Activated CD4-positive, alpha-beta T cell treated with anti-CD3 and anti-CD28 coated beads for 36 hours (primary cell): ENCODE measurements at places on chromosomes 4 and X. TPM values are rescaled to one million over a fixed set of nuclear protein-coding genes. Genes with fewer than 3 reads are reported as not detected.

GRCh38 chr4:176584031-176584606 is 208.6 kb downstream of the VEGFC start:
- no peak overlapping the region for H3K4me3 ChIP-seq
- H3K27me3 ChIP-seq: no peaks in the 10 kb centered on the region
- H3K27ac ChIP-seq: no peak overlapping the region
- no peaks in the 10 kb centered on the region for H3K36me3 ChIP-seq
- no peaks in the 10 kb centered on the region for H3K4me1 ChIP-seq
- no peak for DNase-seq

DNA sequence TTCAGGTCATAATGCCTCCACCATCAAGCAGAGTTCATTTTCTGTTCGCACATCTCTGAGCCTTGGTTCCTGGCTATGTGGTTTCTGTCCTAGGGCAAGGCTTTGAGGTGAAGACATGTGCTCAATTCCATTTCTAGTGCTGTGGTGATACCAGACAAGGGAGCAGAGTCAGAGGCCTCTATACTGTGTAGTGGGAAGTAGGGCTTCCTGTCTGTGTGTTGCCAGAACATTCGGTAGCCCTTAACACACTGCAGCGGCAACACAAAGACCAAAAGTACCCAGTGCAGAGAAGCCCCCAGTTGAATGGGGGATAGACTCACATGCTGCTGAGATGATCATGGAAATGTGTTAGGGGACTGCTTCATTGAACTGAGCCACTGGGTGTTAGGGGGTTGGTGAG is 56.4 kb downstream of the STARD8 start:
- H3K36me3 ChIP-seq: no peaks in the 10 kb centered on the region
- no peaks in the 10 kb centered on the region for H3K4me1 ChIP-seq
- no peaks in the 10 kb centered on the region for H3K27me3 ChIP-seq
- DNase-seq: no peak
- H3K27ac ChIP-seq: no peak overlapping the region
- H3K4me3 ChIP-seq: no peak overlapping the region

DNA sequence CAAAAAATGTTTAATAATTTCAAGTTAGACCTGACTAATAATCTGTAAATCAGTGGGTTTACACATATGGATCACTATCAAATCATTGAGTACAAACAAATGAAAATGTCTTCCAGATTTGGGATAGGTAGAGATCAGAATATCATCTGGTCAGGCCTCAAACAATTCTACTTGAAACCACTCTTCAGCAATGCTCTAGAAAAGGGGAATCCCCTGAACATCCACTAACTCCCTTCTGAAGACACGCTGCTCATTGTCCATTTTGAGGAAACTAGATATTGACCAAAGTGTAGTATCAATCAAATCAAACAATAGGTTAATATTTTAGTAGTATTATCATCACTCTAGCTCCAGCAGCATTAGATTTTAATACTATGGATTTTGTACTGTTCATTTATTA is 46.3 kb downstream of the SULT1E1 start:
- no peak for DNase-seq
- H3K4me1 ChIP-seq: no peaks in the 10 kb centered on the region
- no peaks in the 10 kb centered on the region for H3K27me3 ChIP-seq
- no peak overlapping the region for H3K4me3 ChIP-seq

- no peaks in the 10 kb centered on the region for H3K27me3 ChIP-seq
- no peak overlapping the region for H3K27ac ChIP-seq
- H3K4me3 ChIP-seq: no peak overlapping the region
- no peaks in the 10 kb centered on the region for H3K36me3 ChIP-seq
- H3K4me1 ChIP-seq: no peaks in the 10 kb centered on the region
Observed at GRCh38 chr4:183304067-183304466, 16.0 kb downstream of the CLDN22 start.

DNA sequence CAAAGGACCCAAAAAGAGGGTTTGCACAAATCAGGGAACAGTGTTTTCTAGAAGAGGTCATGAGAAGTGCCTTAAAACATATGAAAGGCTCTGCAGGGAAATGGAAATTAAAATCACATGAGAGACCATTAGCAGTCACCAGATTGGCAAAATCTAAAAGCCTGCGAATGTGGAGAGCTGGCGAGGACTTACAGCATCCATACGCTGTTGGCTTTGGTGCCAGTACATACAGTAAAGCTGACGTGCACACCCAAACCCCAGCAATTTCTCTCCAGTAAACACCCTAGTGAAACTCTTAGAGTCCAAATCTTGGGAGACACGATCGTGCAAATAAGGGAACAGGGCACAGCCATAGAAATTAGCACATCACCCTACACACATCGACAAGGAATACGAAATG is 25.4 kb upstream of the PPP2R2C start:
- H3K27me3 ChIP-seq: peaks cover 28% of the 10 kb centered on the region
- DNase-seq: no peak
- no peak overlapping the region for H3K4me3 ChIP-seq
- no peaks in the 10 kb centered on the region for H3K36me3 ChIP-seq
- no peak overlapping the region for H3K27ac ChIP-seq
- no peaks in the 10 kb centered on the region for H3K4me1 ChIP-seq

The F8A3 gene
- 32.6 TPM for total RNA-seq
